Activated T-cell treated with anti-CD3 and anti-CD28 coated beads for 24 hours (primary cell): ENCODE measurements at places on chromosomes 12 and 14.

GRCh38 chr12:4356041-4356327 is 23.5 kb downstream of the FGF23 start:
- peak; percentile 11 for DNase-seq

DNA sequence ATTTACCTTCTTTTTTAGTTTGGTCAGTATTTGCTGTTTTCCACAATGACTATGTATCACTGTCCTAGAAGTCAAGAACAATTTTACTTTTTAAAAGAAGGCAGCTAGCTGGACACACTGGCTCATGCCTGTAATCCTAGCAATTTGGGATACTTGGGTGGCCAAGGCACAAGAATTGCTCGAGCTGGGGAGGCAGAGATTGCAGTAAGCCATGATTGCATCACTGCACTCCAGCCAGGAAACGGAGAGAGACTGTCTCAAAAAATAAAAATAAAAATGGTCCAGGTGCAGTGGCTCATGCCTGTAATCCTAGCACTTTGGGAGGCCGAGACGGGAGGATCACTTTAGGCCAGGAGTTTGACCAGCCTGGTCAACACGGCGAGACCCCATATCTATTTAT is 28.3 kb downstream of the MDM1 start:
- no peak for DNase-seq

- no peak for DNase-seq
Observed at GRCh38 chr14:63952933-63953437, 100.2 kb downstream of the SYNE2 start.

- DNase-seq = no peak
Observed at GRCh38 chr14:64340560-64341196, 46.5 kb upstream of the ESR2 start.

GRCh38 chr12:4392223-4392742 is 12.8 kb upstream of the FGF23 start:
- DNase-seq = no peak

GRCh38 chr14:23033251-23033727 is 1.4 kb downstream of the PSMB5 start:
- DNase-seq = no peak

- no peak for DNase-seq
Observed at GRCh38 chr12:27261866-27262265, 17.8 kb downstream of the STK38L start.

GRCh38 chr12:51028813-51029150 is 2.6 kb upstream of the SLC11A2 start:
- no peak for DNase-seq

DNA sequence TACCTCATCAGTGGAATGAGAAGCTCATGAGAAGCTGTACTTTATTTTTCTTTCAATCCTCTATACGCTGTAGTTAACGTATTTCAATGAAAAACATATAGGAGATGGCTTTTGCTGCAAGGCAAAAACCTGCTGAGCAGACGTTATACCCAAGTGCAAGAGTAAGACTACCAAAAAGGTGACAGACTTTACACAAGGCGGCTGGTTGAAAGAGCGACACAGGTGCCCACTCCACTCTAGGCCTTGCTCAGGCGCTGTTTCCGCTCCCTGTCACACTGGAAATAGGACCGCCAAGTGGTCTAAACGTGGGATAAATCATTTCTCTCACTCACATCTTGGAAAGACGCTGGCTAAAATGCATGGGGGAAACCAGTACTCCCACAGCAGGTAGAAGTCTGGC is 54.5 kb downstream of the PPP2R5C start:
- DNase-seq = no peak

DNA sequence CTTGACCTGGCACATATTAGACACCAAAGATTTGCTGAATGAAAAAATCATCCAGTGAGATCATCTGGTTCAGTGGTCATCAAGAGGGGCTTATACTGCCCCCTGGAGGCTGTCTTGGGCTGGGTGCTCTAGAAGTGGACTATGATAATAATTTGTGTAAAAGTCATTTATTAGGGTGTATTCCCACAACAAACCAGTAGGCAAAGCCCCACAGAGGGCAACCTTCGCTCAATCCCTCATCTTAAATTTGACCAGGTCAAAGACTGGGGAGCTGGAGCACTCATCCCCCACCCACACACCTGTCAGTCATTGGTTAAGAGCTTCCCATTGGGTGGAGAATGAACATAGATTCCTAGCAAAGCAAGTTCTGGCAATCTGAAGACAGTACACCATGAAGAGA is 20.0 kb upstream of the FICD start:
- DNase-seq = no peak

DNA sequence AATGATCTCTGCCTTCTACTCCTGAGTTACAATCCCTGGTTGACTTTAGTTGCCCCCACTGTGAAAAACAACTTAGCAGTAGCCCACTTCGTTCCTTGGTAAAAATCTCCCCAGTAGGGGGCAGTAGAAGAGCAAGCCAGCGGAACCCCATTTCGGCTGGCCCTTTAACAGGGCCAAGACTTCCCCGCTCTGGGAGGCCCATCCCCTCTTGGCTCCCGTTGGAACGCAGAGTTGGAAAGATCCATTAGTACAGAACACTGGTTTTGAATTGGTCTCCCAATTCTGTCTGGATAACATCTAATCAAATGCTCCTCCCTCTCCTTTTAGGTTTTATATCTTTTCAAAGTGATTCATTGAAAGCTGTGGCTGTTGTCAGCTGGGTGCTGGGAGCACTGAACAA is 1133.3 kb downstream of the BCL11B start:
- peak; percentile 62 for DNase-seq

- DNase-seq = no peak
Observed at GRCh38 chr12:104691721-104692556, 235.2 kb downstream of the CHST11 start.

DNA sequence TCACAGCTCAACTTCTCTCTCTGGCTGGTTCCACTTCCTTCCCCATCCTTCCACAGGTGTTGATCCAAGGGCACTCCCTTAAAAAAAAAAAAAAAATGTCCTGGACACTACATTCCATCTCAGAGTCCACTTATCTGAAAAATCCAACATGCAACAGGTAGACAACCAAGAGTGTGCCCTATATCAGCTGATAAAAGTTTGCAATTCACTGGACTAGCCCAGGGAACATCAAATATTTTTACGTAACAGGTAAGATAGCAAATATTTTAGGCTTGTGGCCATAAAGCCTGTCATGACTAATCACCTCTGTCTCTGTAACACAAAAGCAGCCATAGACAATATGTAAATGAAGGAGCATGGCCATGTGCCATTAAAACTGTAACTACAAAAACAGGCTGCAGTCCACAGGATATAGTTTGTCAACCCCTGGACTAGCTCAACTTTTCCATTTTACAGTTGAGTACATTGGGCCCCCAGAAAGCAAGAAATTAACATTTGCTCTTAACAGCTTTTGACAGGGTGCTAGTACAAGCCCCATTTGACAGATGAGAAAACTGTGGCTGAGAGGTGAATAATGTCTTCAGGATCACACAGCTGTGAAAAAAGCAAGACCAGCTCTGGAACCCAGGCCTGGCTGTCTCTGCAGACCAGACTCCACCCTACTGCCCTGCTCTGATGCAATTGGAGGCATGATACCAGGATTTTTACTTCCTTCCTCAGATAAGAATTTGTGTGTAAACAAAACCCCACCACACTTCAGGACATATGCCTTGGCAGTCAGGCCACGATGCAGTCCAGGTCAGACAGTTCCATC is 68.9 kb downstream of the CMKLR1 start:
- DNase-seq = no peak

- DNase-seq = no peak
Observed at GRCh38 chr12:67377021-67377420, 107.9 kb downstream of the CAND1 start.
